Stimulated activated CD8-positive, alpha-beta memory T cell treated with anti-CD3 and anti-CD28 coated beads, Interleukin-2, amount 100 ng/mL, for 1 hour (primary cell): ENCODE measurements at places on chromosomes 16 and 17.

- no peak for DNase-seq
These were observed 20.5 kb upstream of the SPACA3 start for GRCh38 chr17:32971171-32971570.

GRCh38 chr17:39861235-39861634, 2.9 kb downstream of the IKZF3 start:
- DNase-seq = no peak

DNA sequence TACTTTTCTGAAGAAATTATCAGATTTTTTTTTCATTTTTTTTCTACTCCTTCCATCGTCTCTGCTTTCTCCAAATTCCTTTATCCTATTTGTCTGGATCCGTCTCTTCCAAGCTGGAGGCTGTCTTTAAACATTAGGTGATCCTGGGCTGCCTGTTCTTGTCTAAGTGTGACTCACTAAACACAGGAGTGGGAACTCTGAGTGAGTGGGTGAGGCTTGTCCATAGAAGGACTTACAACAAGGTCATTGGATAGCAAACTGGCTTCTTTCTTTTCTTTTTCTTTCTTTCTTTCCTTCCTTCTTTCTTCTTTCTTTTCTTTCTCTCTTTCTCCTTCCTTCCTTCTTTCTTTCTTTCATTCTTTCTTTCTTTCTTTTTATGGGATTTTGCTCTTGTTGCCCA, 18.2 kb downstream of the ALOX15 start:
- no peak for DNase-seq

- DNase-seq = no peak
These were observed 30.4 kb downstream of the KIAA0513 start for GRCh38 chr16:85057948-85058347.

- DNase-seq = no peak
These were observed 19.7 kb downstream of the CDC42EP4 start for GRCh38 chr17:73292031-73292531.

DNA sequence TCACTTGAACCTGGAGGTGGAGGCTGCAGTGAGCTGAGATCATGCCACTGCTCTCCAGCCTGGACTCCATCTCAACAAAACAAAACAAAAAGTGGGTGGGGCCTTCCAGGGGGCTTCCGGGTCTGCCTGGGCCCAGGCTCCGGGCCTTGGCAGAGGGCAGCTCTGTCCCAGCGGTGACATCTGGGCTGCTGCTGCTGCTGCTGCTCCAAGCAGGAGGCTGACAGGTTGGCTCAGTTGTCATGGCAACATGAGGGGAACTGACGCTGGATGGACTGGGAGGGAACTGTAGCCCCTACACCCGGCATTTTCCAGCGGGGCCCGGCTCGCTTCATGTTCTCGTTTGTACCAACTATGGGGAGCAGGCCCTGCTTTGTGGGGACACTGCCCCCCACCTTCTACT, 4.0 kb downstream of the BAIAP3 start:
- DNase-seq = no peak

DNA sequence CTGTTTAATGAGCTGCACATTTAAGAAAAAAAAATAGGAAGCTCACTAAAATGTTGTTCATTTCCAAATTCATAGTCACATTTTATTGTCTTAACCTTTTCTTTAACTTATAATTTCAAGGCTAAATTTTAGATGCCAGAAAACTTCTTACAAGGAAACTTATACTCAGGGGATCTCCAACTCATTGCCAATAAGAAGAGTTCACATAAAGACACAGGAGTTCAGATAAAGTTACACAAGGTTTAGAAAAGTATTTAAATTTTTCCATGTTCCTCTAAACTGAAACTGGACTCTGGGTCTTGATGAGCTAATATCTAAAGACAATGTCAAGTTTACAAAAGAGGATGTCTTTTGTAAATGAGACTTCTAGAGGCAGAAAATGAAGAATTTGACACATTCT, 190.7 kb upstream of the KCNJ16 start:
- DNase-seq = no peak

- DNase-seq = no peak
These were observed 15.4 kb downstream of the RGS11 start for GRCh38 chr16:260326-260725.

DNA sequence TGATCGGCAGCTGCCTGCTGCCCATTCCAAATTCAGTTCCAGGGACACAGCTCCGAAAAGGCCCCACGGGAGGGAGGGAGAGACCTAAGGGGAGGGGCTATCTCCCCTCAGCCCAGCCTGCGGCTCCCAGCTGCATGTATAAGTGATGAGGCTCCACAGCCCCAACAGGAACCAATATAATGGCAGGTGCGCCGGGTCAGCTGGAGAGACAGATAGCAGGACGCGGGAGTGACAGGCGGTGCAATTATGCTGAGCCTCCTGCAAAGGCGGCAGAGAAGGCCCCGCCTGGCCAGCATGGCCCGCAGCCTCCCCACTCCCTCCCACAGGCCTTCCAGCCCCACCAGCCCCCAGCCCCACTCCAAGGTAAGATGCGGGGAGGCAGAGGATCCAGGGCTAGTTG, 8.1 kb upstream of the C1QL1 start:
- no peak for DNase-seq

GRCh38 chr17:76080768-76081287, 1.8 kb downstream of the ZACN start:
- no peak for DNase-seq

DNA sequence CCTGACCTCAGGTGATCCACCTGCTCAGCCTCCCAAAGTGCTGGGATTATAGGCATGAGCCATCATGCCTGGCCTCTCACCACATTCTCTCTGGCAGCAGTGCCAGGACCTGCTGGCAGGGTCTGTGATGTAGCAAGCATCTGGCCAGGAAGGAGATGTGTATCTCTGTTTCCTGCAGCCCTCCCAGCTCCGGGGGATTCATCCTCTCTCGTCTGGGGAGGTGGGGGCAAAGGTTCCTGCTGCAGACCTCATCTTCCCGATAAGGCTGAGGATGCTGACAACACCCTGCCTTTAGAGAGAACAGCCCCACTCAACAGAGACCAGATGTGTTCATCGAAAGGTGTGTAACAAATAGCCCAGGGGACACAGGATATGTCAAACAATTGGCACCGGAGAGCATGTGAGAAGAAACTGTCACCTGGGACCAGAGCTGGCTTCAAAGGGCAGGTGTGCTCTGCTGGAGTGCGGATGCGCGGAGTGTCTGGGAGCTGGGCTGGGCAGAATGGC, 54.8 kb upstream of the SEC14L1 start:
- no peak for DNase-seq

GRCh38 chr16:70745536-70746025, 55.4 kb downstream of the VAC14 start:
- DNase-seq = no peak

DNA sequence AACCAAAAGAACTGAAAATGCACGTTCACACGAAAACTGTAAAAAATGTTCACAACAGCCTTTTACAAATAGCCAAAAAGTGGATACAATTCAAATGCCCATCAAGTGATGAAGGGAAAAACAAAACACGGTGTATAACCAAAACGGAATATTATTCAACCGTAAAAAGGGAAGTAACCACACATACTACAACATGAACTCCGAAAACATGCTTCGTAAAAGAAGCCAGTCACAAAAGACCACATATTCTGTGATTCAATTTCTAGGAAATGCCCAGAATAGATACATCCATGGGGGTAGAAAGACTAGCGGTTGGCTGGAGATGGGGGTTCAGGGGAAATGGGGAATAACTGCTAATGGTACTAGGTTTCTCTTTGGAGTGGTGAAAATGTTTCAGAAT, 81.5 kb upstream of the TRAP1 start:
- DNase-seq = no peak

DNA sequence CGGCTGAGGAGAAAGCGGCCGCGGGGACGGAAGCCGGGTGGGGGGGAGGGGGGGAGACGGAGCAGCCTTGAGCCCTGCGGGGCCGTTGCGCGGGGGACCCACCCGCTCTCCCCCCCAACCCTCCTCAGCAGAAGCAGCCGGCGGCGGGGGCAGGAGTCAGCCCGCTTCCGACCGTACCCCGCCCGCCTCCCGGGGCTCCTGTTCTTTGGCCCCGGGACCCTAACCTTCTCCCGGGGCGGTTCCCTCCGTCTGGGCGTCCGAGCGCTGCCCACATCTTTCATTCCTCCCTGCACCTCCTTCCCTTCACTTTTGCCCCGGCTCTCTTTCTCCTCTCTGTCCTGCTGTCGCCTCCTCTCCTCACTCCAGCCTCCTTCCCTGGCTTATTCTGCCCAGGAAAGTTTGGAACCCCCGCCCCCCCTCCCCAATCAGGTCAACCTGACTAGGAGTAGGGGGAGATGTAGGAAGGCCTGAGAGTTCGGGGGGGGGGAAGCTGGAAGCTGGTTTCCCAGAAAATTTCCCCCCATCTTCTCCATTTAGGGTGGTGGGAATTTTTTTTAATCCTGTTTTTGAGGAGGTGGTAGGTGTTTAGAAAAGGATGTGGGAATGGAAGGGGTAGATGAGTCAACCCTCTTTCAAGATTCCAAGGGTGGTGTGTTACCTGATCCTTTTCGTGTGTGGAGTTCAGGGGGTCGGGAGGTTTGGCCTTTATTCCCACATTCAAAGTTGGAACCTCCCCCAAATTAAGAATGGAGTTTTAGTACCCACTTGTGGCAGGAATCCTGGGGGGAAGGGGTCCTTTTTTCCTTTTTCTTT, 427 bp upstream of the NLK start:
- no peak for DNase-seq

- DNase-seq = no peak
These were observed 393.8 kb upstream of the KIF2B start for GRCh38 chr17:53428913-53429312.

DNA sequence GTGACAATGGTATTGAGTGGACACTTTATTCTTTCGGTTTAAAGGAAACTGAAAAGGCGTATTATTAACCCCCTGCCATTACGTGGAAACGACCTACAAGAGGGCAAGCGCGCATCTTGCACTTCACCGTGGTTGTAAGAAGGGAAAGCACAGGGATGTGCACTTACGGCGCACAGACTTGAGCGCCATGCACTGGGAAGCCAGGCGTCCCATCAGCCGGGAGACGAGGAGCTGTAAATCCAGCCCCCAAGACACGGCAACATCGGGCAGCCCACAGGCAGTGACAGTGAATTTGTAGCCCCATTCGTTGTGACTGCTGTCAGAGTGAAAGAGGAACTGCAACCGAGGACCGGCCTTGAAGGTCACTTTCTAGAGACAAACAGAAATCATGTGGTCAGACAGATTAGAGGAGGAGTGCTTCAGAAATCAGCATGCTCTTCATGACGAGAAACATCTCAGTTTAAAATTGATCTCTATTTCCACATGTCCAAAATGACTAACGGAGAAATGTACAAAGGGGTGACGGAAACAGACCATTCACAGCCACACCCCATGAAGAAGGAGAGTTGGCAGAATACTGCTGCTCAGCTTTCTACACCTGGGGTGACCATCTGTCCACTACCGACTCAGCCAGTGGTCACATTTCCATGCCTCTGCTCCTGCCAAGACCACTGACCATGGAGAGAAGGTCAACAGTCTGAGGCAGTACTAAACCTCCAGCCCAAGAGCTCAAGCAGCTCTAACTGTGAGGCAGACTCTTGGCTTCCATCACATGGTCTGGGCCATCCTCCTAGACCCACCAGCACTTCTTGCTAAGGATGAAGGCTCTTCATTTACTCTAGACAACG, 68.6 kb downstream of the ZZEF1 start:
- DNase-seq = no peak

- no peak for DNase-seq
These were observed 181.2 kb upstream of the COX10 start for GRCh38 chr17:13888056-13888609.

DNA sequence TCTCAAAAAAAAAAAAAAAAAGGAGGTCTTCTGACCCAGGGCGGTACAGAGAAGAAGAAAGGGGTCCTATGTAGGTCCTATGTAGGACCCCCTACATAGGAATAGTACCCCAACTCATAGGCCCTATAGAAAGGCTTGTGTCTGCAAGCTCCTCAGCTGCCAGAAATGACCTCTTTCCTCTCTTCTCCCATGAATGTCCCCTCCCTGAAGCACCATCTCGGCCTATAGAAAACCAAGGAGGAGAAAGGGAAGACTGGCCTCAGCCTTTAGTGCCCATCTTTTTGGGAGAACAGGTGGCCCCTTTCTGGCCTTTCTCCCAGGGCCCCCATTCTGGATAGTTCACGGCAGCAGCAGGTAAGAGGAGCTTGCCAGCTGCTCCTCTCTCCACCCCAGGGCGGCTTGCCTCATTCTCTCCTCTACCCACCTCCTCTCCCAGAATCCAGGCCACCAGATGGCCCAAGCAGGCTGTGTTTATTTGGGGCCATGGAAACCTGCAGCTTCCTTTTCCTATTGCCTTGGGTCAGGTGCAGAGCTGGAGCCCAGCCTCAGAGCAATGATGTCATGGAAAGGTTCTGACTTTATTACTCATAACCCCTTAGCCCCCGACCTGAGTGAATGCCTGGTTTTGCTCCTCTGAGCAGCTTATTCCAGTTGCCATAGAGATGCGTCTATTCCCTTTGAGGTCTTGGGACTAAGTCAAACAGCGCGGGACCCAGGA, 1.6 kb upstream of the MRPL58 start:
- no peak for DNase-seq

GRCh38 chr16:1747934-1748333, 23.4 kb downstream of the NME3 start:
- no peak for DNase-seq

- no peak for DNase-seq
These were observed 7.3 kb downstream of the PROCA1 start for GRCh38 chr17:28704219-28704858.

DNA sequence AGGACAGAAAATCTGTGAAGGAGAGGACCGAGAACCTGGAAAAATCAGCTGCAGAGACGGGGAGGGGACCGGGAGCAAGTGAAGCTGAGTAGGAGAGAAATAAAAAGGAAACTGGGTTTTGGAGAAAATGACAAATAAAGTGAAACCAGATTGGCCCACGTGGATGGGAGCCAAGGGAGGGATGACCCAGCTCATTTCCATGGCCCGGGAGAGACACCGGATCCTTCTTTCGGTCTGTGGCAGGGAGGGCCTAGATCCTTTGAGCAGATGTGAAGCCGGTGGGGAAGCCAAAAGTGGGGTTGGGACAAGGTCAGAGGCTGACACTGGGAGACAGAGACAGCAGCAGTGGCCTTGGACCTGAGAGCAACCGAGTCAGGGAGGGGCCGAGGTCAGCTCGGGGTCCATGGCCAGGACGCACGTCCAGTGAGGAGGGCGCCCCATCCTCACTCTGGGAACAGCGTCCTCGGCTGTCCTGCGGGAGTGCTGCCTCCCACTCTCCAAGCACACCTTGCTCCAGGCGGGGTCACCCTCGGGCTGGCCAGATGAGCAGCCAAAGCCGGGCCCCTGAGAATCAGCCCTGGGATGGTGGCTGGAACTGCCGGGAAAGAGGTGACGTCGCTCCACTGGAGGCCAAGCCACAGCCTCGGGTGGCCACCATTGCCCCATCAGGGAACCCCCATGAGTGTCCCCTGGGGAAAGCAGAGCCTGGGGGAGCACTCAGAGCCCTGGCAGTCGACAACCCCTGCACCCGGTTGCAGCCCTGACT, 50.8 kb upstream of the CDR2 start:
- no peak for DNase-seq

GRCh38 chr17:47810901-47811635, 10.5 kb downstream of the OSBPL7 start:
- no peak for DNase-seq

DNA sequence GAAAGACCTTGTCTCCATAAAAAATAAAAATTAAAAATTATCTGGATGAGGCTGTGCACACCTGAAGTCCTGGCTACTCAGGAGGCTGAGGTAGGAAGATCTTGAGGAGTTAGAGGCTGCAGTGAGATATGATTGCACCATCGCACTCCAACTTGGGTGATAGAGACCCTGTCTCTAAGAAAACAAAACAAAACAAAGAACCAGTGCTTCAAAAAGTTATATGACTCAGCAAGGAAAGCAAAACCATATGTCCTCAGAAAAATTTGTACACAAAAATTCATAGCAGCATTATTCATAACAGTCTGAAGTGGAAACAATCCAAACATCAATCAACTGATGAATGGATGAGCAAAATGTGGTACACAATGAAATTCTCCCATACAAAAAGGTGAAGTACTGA, 48.9 kb downstream of the SLFN5 start:
- no peak for DNase-seq
